Smooth muscle cell of trachea (primary cell): ENCODE measurements at places on chromosomes 1 and 21. TPM values are rescaled to one million over a fixed set of nuclear protein-coding genes. Genes with fewer than 3 reads are reported as not detected.

OPTC gene
- total RNA-seq = not detected in 2 replicates

CNN3 gene
- total RNA-seq = 289 and 292 TPM in 2 replicates

COL8A2 gene
- 10.8 and 24.3 TPM in 2 replicates for total RNA-seq

S100A7A gene
- not detected in 2 replicates for total RNA-seq

ADAM30 gene
- not detected in 2 replicates for total RNA-seq

CACNA1S gene
- not detected in 2 replicates for total RNA-seq

PKN2 gene
- 28.8 and 37.5 TPM in 2 replicates for total RNA-seq

CD247 gene
- total RNA-seq = not detected in 2 replicates

C1orf53 gene
- 2.2 and 3.5 TPM in 2 replicates for total RNA-seq

UMODL1 gene
- total RNA-seq = not detected in 2 replicates

SLC30A10 gene
- total RNA-seq = not detected in 2 replicates

CLCNKB gene
- total RNA-seq = under 0.01 TPM in 1 of 2 replicates, not detected in the other
